ENCODE measurements at places on chromosomes 4 and X. TPM values are rescaled to one million over a fixed set of nuclear protein-coding genes. Genes with fewer than 3 reads are reported as not detected.
A peak's percentile ranks its signal among the peaks of the same experiment; 100 is the strongest.

DNA sequence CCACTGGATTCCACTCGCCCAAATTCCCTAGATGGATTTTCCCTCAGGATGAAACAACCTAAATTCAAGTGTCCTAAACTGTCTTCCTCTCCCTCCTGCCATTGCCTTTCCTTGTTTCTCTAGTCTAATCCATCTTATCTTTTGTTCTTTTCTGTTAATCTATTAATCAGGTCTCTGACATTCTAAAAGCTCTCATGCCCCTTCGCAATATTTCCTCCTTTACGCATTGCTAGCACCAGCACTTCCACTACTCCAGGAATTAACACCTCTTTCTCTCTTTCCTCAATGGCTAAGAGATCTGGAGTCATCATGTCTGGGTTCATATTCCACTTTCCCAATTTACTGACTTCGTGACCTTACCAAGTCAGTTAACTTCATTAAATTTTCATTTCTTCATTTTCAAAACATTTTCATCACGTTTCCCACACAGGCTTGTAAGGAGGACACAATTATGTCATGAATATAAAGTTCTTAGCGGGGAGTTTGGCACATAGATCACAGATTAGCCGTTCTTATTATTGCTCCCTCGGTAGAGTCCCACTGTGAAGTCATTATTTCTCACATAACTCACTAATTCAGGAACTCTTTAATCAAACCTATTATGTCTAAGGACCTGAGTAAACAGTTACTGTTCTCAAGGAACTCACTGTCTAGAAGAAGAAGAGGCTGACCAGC, 45.3 kb downstream of the FAT4 start:
- DNase-seq, result no peak

DNA sequence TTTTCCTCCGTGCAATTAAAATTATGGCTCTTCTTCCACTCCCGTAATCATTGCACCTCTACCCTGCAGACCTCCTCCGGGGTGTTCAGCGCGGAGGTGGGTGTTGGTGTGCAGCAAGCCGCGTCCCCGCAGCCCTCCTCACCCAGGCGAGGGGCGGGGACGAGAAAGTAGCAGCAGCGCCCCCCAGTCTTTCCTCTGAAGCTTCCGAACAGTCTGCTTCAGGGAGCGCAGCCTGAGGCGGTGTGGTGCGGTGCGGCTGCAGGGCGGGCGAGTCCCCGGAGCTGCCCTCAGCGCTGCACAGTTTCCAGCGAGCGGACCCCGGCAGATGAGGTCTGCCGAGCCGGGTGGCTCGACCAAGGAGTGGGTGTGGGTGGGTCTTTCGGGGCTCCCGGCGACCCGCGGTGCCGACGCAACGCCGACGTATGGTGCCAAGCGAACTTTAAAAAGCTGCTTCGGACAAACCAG, at the start of gene FRAS1:
TSS of gene FRAS1 (plus strand) at position 189 of the 465 bp plus-strand sequence. CDS start 687 bp downstream, outside the sequence.
- no peak for DNase-seq

- no peak for DNase-seq
Measured at GRCh38 chr4:37383579-37384229, 139.2 kb downstream of the NWD2 start.

GRCh38 chrX:74835566-74835965, 89.7 kb downstream of the NEXMIF start:
- no peak for DNase-seq

DNA sequence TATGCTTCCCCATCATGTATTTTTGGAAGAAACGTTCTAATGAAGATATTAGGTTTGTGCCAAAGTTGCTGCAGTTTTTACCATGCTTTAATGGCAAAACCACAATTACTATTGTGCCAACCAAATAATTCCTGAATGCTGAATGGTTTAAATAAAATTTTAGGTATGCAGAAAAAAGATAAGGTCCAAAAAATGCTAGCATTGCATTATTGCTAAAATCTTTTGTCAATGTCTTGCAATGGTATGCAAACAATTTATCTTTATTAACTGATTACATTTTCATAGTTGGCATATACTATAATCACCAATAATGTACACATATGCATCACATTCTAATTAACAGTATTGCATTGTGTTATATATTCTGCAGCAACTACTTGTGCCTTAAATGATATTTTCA, 1657.4 kb upstream of the IGFBP7 start:
- DNase-seq, result no peak

DNA sequence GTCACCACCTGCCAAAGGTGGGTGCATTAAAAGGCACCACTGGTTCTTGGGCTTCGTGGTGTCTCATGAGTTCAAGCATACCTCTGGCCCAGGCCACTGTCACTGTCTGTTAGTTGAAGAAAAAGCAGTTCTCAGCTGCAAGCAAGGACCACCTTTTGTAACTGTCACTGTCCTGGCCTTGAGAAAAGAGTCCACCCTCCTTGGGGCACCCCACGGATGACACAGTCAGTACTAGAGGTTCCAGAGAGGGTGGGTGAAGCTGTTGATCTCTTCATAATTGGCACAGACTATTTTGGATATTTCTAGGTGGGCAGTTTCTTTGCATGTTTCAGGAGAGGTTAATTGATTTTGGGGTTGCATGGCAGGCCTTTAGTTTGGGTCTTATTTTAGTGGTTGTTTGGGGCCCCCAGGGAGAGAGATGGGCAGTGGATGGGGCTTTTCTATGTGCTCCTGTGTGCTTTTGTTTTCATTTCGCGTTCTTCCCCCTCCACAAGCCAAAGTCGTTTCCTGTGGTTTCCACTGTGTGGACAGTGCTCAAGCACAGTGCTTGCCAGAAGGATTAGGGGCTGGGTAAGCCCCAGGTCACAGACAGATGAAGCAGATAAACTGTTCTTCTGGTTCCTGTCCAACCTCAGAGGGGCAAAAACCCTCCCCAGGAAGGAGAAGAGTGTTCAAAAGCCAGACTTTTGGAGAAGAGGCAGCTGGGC, 156.2 kb upstream of the PPP1R2C start:
- peak; percentile 12 for DNase-seq

DNA sequence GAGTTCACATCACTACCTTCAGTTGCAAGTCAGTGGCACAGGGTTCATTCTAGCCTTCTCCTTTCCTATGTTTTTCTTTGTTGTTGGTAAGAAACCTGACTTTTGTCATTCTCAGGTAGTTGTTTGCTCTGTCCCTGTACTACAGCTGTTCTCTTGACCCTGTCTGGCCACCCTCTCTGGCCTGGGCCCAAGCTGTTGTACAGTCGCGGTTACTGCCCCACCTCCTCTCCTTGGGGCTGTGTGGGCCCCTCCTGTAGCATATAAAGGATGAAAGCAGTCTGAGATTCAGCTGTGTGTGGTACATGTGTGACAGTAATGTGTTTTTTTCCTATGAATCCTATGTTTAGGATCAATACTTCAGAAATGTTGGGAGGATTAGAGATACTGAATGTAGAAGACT, 12.5 kb downstream of the MOB1B start:
- no peak for DNase-seq

DNA sequence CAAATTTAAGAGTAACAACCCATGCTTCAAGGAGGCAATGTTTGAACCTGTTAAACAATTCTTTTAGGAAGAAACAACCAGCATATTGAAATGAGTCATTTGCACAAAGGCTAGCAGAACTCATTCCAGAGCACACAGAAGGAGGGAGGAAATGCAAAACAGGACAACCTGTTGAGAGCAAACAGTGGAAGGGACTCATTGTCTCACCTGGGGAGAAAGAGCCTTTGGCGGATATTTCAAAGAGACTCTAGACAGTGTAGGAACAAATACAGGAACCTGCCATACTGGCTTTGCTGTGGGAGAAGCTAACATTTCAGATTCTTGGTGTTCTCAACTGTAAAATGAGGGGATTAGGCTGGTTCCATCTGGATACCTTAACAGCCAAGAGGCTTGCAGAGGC, 14.8 kb upstream of the RASGEF1B start:
- no peak for DNase-seq

The GNRHR gene
- not detected for total RNA-seq

The PARM1 gene
- not detected for total RNA-seq

- DNase-seq, result no peak
Measured at GRCh38 chr4:36651253-36651652, 369.8 kb downstream of the DTHD1 start.

- DNase-seq, result no peak
Measured at GRCh38 chr4:134668237-134668636, 466.6 kb upstream of the PABPC4L start.

The GPR50 gene
- total RNA-seq, result not detected

DNA sequence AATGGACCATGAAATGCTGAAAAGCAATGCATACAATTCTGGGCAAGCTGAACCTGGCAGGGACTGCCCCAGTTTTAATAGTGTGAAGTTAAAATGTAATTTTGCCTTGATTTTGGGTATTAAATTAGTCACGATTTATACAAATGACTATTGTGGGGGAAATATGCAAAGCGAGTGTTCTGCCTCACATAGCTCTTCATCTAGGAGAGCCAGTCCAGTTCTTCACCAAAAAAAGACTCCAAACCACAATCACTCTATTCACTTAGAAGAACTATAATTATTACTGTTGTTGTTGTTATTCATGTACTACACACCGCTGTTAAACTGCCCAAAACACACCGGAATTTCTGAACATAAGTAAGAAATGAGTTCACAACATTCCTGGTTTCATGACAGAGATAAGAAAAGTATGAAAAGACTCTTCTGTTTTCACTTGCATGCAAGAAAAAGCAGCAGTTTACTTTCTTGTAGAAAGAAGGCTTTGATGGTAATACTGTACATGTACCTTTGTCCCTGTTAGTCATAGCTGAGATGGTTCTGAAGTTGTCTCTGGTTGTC, 101.9 kb downstream of the QRFPR start:
- no peak for DNase-seq

DNA sequence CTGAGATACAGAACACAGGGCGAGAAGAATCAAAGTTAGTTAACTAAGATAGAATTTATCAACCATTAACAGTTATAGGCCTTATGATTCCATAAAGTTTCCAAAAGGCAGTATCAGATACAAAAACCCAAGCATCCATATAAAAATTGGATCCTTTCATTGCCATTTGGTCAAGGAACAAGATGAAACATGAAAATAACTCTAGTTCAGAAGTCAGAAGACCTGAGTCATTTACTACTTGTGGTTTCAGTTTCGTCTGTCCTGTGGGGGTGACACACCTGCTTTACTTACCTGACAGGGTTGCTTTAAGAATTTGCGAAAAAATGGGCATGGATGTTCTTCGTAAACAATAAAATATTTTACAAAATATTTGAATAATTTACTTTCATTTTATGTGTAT, 130.8 kb downstream of the ANAPC10 start:
- no peak for DNase-seq

- no peak for DNase-seq
Measured at GRCh38 chr4:128283071-128283470, 4.5 kb downstream of the PGRMC2 start.

GRCh38 chr4:3716631-3717235, 49.5 kb upstream of the ADRA2C start:
- DNase-seq, result no peak

Measured in activated T-helper 2 cell treated with anti-CD3 and anti-CD28 coated beads, Interferon-gamma antibody, Interleukin-2, Interleukin-4, amounts not matched to agents 10 μg/mL and 5 μg/mL and 100 μg/mL, durations not matched to agents 14 hours and 24 hours and 36 hours (primary cell).